T-helper 17 cell (primary cell): ENCODE measurements at places on chromosomes 4 and X. TPM values are rescaled to one million over a fixed set of nuclear protein-coding genes. Genes with fewer than 3 reads are reported as not detected.

- no peaks in the 10 kb centered on the region for H3K27me3 ChIP-seq
- DNase-seq, result no peak
- no peaks in the 10 kb centered on the region for H3K36me3 ChIP-seq
- no peaks in the 10 kb centered on the region for H3K4me1 ChIP-seq
- no peak overlapping the region for H3K4me3 ChIP-seq
These were observed 636.5 kb upstream of the SLIT2 start for GRCh38 chr4:19615086-19615689.

DNA sequence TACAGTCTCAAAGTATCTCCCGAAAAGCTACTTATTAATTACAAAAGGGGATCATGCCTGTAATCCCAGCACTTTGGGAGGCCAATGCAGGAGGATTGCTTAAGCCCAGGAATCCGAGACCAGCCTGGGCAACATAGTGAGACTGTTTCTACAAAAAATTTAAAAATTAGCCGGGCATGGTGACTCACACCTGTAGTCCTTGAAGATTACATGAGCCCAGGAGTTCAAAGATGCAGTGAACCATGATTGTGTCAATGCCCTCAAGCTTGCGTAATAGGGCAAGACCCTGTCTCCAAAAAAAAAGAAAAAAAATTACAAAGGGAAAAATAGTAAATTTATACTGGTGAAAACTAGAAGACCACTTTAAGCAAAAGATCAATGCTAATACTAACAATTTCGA, 3.3 kb upstream of the PORCN start:
- peaks cover 6% of the 10 kb centered on the region for H3K4me1 ChIP-seq
- no peaks in the 10 kb centered on the region for H3K36me3 ChIP-seq
- no peak overlapping the region for H3K27ac ChIP-seq

DNA sequence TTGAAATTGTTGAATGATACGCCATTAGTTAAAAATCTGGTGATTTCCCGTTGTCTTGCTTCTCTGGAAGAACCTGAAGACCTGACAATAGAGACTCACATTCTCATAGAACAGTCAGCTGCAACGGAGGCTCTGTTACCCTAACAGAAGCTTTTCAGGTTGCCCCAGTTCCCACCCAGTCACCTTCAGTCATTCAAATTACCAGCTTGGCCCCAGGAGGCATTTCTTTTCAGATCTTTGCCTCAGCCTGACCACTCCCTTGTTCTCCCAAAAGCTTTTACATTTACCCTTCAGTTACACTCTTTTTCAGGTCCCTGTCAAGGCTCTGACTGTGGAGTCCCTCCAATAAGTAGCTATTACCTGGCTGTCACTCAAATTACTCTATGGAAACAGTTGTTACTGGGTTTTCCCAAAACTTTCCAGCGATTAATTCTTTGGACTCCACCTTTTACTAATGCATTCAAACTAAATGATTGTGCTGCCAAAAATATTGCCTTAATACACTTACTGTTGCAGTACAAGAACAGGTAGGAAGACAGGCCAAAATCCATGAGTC, 162.2 kb upstream of the FTHL17 start:
- no peak overlapping the region for H3K4me3 ChIP-seq
- no peaks in the 10 kb centered on the region for H3K4me1 ChIP-seq
- no peak for DNase-seq

DNA sequence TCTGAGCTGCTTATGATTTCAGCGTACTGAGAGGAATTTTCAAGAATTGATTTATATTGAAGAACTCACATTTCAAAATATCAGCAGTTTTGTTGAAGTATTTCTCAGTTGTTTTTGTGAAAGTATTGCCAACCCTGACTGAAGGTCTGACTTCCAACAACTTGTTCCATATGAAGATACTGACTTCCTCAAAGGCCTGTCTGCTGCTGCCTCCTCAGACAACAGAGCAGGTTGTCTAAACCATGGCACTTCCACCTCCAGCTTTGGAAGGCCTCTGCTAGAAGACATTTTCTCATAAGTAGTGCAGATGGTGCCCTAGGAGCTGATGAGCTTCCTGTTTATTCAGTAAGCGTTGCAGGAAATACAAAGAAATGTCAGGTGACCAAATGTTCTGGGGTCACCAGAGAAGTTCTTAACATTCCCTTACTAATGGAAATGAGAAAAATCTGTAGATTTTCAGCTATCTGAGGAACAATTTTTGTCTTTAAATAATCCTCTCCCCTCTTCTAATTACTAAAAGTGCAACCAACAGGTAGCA, 28.8 kb downstream of the FGF2 start:
- H3K4me3 ChIP-seq, result no peak overlapping the region
- H3K27ac ChIP-seq, result no peak overlapping the region
- H3K27me3 ChIP-seq, result peaks cover 23% of the 10 kb centered on the region
- H3K4me1 ChIP-seq, result peaks cover 2% of the 10 kb centered on the region
- no peak for DNase-seq
- no peaks in the 10 kb centered on the region for H3K36me3 ChIP-seq

The MMRN1 gene
- total RNA-seq, result 6.5 TPM

- DNase-seq, result no peak
- H3K27me3 ChIP-seq, result no peaks in the 10 kb centered on the region
- no peak overlapping the region for H3K4me3 ChIP-seq
- H3K36me3 ChIP-seq, result no peaks in the 10 kb centered on the region
- H3K27ac ChIP-seq, result no peak overlapping the region
These were observed 56.7 kb downstream of the ADGRG2 start for GRCh38 chrX:19065535-19065934.

The KCNE5 gene
- not detected for total RNA-seq

DNA sequence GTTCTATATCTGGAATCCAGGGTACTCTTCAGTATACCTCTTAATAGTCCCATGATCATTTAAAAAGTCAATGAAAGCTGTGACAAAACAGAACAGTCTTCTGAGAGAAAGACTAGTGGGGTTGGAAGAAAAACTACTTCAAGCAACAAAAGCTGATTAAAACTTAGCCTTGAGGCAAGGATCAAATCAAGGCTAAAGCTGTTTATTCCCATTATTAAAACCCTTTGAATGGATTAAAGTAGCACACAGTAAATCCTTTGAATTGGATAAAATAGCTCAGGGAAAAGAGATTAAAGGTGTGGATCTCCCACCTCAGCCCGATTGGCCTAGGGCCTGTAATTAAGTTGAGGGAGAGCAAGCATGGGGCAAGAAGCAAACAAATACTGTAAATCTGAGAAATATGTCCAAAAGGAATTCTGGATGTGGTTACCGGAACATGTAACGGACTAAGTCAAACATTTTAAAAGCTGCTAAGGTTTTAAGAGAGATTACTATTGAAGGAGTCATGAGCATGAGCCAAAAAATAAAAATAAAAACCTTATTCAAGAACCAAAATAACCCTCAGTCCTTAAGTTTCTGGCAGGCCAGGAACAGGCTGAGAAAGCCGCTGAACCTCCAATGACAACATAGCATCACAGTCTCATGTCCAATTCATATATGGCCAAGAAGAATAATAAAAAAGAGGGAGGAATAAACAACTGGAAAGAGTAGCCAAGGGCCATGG, 257.3 kb upstream of the NEIL3 start:
- DNase-seq, result no peak
- peaks cover 41% of the 10 kb centered on the region for H3K27me3 ChIP-seq
- H3K4me3 ChIP-seq, result no peak overlapping the region
- peaks cover 3% of the 10 kb centered on the region for H3K4me1 ChIP-seq
- H3K27ac ChIP-seq, result no peak overlapping the region
- H3K36me3 ChIP-seq, result no peaks in the 10 kb centered on the region

The ARHGEF9 gene
- total RNA-seq, result 16.2 TPM

- H3K27me3 ChIP-seq, result no peaks in the 10 kb centered on the region
- H3K36me3 ChIP-seq, result no peaks in the 10 kb centered on the region
- no peak overlapping the region for H3K4me3 ChIP-seq
These were observed 6.4 kb upstream of the DHRSX start for GRCh38 chrX:2507196-2507595.

DNA sequence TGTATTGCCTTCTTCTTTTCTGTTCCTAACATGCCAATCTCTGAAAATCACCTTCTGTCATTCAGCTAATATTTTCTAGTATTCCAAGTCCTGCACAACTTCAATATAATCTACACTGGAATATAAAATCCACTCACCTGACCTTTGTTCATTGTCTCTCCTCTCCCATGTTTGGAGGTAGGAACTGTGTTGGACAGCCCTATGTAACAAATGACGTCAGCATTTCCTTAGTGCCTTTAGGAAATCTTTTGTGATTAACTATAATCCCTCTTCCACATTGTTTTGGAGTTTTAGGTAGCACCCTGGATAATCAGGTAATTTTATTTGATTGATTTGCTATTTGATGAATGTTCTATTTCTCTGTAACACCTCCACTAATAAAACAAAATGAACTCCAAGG, 814.8 kb upstream of the PRKX start:
- no peaks in the 10 kb centered on the region for H3K36me3 ChIP-seq
- no peaks in the 10 kb centered on the region for H3K27me3 ChIP-seq
- H3K4me1 ChIP-seq, result no peaks in the 10 kb centered on the region
- no peak overlapping the region for H3K27ac ChIP-seq

- H3K4me1 ChIP-seq, result peaks cover 41% of the 10 kb centered on the region
- DNase-seq, result no peak
- H3K27me3 ChIP-seq, result peaks cover 29% of the 10 kb centered on the region
- peaks cover 5% of the 10 kb centered on the region for H3K36me3 ChIP-seq
- peak overlapping the region; percentile 98 for H3K4me3 ChIP-seq
- H3K27ac ChIP-seq, result peak overlapping the region; percentile 97
These were observed 2.9 kb upstream of the LEF1 start for GRCh38 chr4:108171339-108172230.

The MAGEH1 gene
- 13.5 TPM for total RNA-seq

- H3K36me3 ChIP-seq, result no peaks in the 10 kb centered on the region
- H3K27ac ChIP-seq, result no peak overlapping the region
- H3K4me1 ChIP-seq, result no peaks in the 10 kb centered on the region
These were observed 73.1 kb upstream of the EPGN start for GRCh38 chr4:74235135-74235534.

DNA sequence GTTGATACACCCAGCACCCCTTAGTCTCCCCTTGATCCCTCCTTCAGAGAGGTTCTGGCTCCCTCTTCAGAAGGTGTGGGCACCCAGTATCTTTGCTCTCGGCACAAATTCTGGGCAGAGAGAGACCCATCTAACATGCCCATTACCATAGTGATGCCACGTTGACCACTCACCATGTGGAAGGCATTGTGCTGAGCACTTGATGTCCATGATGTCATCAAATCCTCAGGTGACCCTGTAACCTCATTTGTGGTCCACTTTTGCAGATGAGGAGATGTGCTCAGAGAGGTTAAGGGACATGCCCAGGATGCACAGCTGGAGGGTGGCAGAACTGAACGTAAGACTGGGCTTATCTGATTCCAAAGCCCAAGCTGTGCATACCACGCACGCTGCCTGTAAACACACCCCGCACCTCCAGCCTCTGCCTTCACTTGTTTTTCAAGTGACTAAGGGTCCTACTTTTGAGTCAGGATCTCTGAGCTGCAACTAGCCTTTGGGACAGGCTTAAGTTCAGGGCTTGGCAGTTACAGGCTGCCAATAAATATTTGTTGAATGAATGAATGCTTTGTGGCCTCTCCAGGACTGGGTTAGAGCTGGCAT, 55.2 kb downstream of the HTRA3 start:
- H3K27ac ChIP-seq, result no peak overlapping the region
- H3K4me1 ChIP-seq, result no peaks in the 10 kb centered on the region
- no peaks in the 10 kb centered on the region for H3K27me3 ChIP-seq
- H3K36me3 ChIP-seq, result no peaks in the 10 kb centered on the region
- no peak for DNase-seq
- no peak overlapping the region for H3K4me3 ChIP-seq

GRCh38 chrX:109190542-109190941, 291.3 kb downstream of the GUCY2F start:
- no peaks in the 10 kb centered on the region for H3K4me1 ChIP-seq
- no peak overlapping the region for H3K27ac ChIP-seq
- H3K36me3 ChIP-seq, result no peaks in the 10 kb centered on the region

DNA sequence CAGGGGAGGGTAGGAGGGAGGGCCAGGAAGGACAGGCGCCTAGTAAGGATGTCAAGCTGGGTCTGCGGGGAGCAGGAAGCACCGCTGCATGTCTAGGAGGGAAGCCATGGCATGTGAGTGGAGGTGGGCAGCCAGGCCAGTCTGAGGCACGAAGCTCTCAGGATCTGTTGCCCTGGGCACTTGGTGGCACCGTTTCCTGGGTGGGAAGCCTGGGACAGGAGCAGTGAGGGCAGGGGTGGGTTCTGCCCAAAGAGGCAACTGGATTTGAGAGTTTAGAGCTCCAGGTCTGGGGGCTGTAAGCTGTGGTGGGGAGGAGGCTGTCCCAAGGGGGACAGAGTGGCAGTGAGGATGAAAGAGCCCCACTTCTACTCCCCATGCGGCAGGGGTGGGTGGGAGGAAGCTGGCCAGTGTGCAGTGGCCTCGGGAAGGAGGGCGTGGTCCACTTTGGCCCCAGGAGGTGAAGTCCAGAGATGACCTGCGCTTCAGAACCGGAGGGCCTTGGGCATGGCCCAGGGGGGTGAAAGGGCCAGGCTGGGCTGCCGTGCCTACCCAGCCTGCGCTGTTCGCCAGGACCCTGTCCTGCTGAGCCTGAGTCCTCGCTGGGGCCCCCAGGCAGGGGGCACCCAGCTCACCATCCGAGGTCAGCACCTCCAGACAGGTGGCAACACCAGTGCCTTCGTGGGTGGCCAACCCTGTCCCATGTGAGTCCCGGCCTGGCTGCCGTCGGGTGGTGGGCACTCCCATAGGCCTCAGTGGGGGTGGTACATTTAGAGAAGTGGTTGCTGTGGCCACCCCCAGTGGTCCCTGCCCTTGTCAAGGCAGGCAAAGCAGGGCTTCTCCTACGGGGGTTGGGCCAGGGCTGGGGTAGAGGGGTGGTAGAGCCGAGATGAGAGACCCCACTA, 8.3 kb upstream of the SRPK3 start:
- H3K27ac ChIP-seq, result no peak overlapping the region
- no peak overlapping the region for H3K4me3 ChIP-seq
- H3K4me1 ChIP-seq, result peaks cover 3% of the 10 kb centered on the region
- no peak for DNase-seq
- H3K36me3 ChIP-seq, result no peaks in the 10 kb centered on the region

GRCh38 chr4:3531318-3531878, 824 bp downstream of the LRPAP1 start:
- peaks cover 33% of the 10 kb centered on the region for H3K4me1 ChIP-seq
- peak overlapping the region; percentile 96 for H3K27ac ChIP-seq
- H3K27me3 ChIP-seq, result no peaks in the 10 kb centered on the region

GRCh38 chr4:8745005-8745790, 126.4 kb downstream of the HMX1 start:
- no peaks in the 10 kb centered on the region for H3K4me1 ChIP-seq
- no peak overlapping the region for H3K27ac ChIP-seq
- H3K27me3 ChIP-seq, result no peaks in the 10 kb centered on the region
- H3K36me3 ChIP-seq, result no peaks in the 10 kb centered on the region
- H3K4me3 ChIP-seq, result no peak overlapping the region
- DNase-seq, result no peak

The GYG2 gene
- total RNA-seq, result not detected

The PAGE5 gene
- total RNA-seq, result 0.94 TPM

- no peak overlapping the region for H3K27ac ChIP-seq
- DNase-seq, result no peak
- peaks cover 82% of the 10 kb centered on the region for H3K27me3 ChIP-seq
- H3K4me3 ChIP-seq, result peak overlapping the region; percentile 80
These were observed 664 bp downstream of the PRSS12 start for GRCh38 chr4:118351851-118352827.

- DNase-seq, result peak; percentile 28
- H3K4me3 ChIP-seq, result peak overlapping the region; percentile 81
- H3K36me3 ChIP-seq, result no peaks in the 10 kb centered on the region
- H3K27me3 ChIP-seq, result no peaks in the 10 kb centered on the region
- H3K27ac ChIP-seq, result peak overlapping the region; percentile 96
These were observed 66.7 kb downstream of the COQ2 start for GRCh38 chr4:83217721-83218522.
